Stromal cell of bone marrow (primary cell): ENCODE measurements at places on chromosomes 5 and 9.
A peak's percentile ranks its signal among the peaks of the same experiment; 100 is the strongest.

DNA sequence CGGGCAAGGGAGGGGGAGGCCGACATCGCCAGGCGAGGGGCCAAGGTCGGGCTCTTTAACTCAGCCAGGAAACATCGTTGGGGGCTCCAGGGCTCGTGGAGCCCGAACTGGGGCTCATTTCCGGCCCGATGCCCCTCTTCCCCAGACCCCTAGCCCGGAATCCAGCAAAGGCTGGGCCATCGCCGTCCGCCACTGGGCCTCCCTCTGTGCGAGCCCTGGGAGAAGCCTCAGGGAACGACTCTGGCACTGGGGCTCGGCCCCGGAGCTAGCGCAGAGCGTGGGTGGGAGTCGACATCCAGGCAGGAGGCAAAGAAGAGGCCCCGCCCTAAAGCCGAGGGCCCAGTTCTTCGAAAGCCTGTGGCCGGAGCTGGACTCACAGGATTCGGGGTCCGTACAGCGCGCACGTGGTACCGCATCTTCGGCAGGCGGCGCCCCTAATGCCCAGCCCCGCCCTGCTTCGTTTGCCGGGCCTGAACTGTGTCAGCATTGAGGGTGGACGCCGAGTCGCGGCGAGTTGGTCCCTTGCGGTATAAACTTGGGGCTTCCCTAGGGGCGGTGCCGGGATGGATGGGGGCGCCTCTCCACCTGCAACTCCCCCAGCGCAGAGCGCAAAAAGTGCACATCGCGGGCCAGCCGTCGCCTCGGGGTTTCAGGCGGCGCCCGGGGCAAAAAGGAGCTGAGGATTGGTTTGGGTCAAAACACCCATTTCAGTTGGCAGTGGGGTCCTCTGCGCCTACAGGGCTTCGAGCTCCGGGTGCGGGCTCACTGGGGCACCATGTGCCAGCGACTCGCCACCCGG lies 3.6 kb upstream of the PAX5 start:
- no peak for DNase-seq

GRCh38 chr5:127092690-127093089 lies 19.4 kb upstream of the C5orf63 start:
- DNase-seq = no peak

- DNase-seq = no peak
Measured at GRCh38 chr5:176793343-176793699, 17.0 kb upstream of the UNC5A start.

DNA sequence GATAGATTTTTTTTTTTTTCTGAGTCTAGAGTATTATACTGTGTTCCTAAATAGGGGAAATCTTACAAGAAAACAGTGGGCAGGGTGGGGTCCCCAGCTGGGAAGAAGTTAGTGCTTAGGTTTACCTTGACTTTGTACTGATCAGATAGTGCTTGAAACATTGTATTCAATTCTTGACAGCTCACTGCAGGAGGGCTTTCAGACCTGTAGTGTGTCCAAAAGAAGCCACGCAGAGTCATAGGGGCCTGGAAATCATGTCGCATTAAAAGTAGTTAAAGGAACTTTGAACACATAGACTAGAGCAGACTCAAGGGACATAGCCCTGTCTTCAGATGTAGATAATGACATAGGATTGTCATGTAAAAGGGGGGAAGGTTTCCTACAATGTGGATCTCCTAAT lies 215.4 kb upstream of the NR4A3 start:
- no peak for DNase-seq

DNA sequence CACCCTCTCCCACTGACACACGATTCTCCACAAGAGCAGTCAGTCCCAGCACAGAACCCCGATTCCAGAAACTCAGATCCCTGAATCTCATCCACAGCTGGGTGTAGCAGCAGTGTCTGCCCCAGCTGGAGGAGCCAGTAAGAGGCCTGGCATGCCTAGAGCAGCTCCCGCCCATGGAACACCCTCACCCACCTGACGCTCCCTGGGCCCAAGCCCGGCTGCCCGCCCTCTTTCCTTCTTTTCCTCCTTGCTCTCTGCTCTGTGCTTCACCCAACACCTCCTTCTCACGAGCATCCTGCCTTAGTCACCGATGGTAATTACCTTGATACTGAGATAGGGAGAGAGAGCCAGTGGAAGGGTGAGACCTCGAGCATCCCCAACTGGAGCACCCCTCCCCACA lies 8.7 kb downstream of the PCDH1 start:
- no peak for DNase-seq

GRCh38 chr5:170809551-170809950 lies 26.0 kb downstream of the GABRP start:
- peak; percentile 28 for DNase-seq

- no peak for DNase-seq
Measured at GRCh38 chr5:68140763-68141162, 74.8 kb upstream of the PIK3R1 start.

DNA sequence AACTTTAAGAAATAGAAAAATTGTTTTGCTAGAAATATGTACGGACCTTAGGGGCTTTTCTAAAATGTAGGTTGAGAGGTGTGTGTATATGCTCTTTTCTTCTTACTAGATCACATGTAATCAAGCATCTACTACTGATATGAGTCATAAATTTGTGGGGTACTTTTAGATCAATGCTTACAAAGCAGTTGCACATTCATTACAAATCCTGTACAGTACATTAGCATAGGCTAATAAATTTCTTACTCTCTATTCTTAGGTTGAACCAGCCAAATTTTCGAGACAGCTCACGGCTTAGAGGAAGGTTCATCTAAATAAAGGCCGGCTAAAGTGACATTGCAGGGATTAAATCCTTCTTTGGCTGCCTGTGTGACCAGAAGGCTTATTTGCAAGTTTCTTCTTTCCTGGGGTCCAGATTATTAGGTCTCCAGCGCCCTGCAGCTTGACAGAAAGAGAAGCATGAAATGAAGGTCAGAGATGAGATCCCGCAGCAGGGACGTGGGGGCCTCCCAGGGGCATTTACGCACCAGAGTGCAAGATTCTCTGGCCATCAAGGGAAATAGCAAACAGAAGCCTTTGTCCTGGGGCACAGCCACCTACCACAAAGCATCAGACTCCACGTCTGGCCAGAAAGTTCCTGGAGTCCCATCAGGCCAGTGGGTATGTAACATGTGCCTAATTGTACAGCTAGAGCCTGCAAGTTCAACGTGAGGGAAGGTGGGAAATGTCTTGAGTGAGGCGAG lies 53.0 kb downstream of the NIM1K start:
- DNase-seq = no peak

- DNase-seq = no peak
Measured at GRCh38 chr5:104913841-104914281, 1351.3 kb upstream of the NUDT12 start.

GRCh38 chr5:99033014-99033900 lies 104.5 kb upstream of the CHD1 start:
- no peak for DNase-seq

- no peak for DNase-seq
Measured at GRCh38 chr5:180807046-180807445, 4.4 kb upstream of the MGAT1 start.

DNA sequence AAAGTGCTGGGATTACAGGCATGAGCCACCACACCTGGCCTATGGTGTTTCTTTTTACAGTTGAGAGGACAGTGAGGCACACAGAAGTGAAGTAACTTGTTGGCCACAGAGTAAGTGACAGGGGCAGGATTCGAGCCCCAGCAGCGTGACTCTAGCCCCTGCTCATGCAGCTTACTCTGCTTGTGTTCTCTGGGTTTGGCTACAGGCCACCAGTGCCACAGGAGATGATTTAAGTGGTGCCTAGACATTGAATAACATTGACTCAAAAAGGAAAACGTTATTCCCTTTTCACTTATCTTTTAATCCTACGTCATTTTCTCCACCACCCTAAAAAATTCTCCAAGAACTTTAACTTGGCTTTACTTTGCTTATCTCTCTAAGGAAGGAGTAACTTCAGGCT lies 61.4 kb downstream of the SNX24 start:
- no peak for DNase-seq

- no peak for DNase-seq
Measured at GRCh38 chr5:36661456-36662220, 55.2 kb downstream of the SLC1A3 start.

DNA sequence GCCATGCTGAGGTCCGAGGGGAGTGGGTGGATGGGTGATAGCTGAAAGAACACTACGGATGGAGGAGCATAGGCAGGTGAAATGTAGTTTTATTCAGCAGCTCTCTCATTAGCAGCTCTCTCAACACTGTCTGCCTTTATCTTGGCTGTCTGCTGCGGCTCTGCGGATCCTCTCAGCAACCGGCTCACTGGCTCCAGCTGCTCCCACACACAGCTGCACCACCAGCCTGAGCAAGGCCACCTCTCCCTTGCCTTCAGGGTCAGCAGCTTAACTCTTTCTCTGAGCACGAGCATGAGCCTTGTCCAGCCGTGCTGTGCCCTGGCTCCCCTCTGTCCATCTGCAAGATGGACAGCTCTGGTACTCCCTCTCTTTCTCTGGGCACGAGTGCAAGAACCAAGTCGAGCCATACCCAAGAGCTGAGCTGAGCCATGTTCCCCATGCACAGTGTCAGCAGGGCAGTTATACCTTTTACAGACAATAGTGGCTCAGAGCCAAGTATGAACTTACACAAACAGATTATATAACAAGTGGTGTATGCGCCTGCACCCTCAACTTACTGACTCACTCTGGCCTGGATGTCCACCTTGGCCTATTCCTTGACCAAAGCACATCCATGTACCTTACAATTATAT lies 108.5 kb downstream of the MACIR start:
- DNase-seq = no peak

- no peak for DNase-seq
Measured at GRCh38 chr5:104353371-104353770, 790.8 kb upstream of the NUDT12 start.

DNA sequence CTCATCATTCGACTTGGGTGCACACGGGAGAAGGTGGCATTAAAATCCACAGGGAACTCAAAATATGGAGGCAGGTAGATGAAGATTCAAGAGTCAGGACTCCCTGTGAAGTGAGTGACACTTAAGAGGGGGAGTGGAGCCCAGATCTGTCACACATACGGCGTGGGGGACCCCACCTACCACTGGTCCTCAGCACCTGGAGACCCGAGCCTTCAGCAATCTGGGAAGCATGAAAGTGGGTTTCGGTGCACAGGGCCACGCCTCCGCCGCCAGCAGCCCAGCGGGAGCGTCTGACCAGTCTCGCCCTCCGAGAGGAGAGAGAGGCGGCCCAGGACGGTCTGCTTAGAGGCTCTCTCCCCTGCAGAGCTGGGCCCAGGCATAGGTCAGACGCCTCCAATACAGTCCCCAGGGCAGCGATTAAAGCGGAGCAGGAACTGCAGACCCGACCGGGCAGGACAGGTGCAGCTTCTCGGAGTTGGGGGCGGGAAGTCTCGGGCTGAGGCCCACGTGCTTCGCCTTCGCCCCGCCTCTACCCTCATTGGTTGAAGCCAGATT lies 639 bp upstream of the SLC2A8 start:
- DNase-seq = no peak

GRCh38 chr5:40233268-40233667 lies 446.4 kb upstream of the PTGER4 start:
- DNase-seq = no peak

- DNase-seq = no peak
Measured at GRCh38 chr9:132773764-132774339, 103.6 kb downstream of the GTF3C4 start.

DNA sequence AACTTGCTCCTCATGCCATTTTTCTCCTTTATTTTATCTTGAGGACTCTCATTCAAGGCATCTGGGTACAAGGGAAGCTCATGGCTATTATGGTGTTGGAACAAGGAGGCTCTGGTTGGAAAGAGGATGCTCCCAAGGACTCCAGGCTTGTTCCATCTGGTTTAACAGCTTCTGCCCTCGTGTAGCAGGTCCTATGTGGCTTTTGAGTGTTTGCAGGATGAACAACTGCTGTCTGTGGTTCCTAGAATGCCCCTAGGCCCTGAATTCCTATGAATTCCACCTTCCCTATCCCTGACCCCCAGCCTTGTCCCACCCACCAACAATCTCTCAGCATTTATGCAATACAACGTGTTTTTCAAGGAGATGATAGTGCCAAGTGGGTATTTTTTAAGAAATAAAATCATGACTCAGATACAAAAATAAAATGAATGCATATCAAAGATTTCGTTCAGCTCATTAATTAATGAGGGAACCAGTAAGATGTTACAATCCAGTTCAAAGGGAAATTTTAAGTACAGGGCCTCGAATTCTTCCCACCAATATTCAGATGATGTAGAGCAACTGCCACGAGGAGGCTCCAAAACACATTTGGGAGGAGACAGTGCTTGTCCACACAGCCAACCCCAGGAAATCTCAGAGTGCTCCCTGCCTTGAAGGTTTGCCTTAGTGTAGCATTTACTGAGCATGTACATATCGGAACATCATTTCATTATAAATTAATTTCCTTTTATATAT lies 182.0 kb downstream of the MUSK start:
- no peak for DNase-seq

- DNase-seq = no peak
Measured at GRCh38 chr9:82513242-82513751, 524.7 kb downstream of the SPATA31D1 start.

- peak; percentile 36 for DNase-seq
Measured at GRCh38 chr9:79129865-79130480, 441.8 kb upstream of the TLE4 start.

- DNase-seq = no peak
Measured at GRCh38 chr9:17859228-17859627, 280.4 kb downstream of the SH3GL2 start.

- DNase-seq = no peak
Measured at GRCh38 chr5:146490089-146490843, 25.7 kb downstream of the GPR151 start.

GRCh38 chr5:15495026-15495425 lies 5.0 kb upstream of the FBXL7 start:
- DNase-seq = no peak

DNA sequence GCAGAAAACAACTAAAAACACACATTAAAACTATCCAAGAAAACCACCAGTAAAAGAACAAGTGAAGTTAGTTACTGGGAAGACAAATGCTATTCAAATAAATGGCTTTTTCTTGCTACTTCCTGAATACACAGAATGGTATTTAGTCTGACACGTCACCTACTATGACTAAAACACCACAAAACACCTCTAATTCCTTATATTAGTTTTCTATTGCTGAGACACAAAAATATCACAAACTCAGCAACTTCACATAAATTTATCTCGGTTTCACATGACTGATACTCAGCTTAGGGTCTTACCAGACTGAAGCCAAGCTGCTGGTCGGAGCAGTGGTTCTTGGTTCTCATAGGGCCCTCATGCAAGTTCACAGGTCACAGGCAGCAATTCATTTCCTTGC lies 5.4 kb downstream of the DMAC1 start:
- no peak for DNase-seq

GRCh38 chr9:35675204-35675603 lies 1.5 kb downstream of the CA9 start:
- DNase-seq = no peak

- no peak for DNase-seq
Measured at GRCh38 chr9:14398473-14398872, 84.5 kb upstream of the NFIB start.

- no peak for DNase-seq
Measured at GRCh38 chr5:83744821-83745220, 24.2 kb upstream of the HAPLN1 start.

DNA sequence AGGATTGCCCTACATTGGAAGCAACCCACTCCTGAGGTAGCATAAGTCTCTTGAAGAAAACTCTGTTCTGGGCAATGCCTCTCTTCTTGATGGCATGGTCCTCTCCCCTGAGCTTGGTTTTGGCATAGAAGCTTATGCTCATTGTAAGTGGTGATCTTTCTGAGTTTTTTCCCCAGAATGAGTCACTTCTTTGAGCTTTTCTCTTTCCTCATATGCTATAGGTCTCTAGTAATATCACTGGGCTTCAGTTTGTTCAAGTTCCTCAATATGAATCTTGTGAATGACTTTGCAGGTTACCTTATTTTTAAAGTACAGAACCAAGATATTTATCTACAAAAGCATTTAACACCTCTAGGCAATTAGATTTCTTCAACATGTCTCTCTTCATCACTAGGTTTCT lies 76.5 kb upstream of the ATG10 start:
- DNase-seq = no peak
